ENCODE measurements at places on chromosomes 3 and 15.

GRCh38 chr15:84840741-84841429 lies 23.7 kb downstream of the ALPK3 start:
- DNase-seq = no peak

DNA sequence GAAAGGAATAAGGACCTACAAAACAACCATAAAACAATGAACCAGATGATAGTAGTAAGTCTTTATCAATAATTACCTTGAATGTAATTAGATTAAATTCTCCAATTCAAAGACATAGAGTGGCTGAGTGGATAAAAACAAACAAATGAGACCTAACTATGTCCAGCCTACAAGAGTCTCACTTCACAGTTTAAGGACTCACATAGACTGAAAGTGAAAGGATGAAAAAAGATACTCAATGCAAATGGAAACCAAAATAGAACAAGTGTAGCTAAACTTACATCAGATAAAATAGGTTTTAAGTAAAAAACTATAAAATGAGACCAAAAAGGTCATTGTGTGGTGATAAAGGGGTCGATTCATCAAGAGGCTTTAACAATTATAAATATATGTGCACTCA lies 21.9 kb upstream of the NR1I2 start:
- DNase-seq = no peak

DNA sequence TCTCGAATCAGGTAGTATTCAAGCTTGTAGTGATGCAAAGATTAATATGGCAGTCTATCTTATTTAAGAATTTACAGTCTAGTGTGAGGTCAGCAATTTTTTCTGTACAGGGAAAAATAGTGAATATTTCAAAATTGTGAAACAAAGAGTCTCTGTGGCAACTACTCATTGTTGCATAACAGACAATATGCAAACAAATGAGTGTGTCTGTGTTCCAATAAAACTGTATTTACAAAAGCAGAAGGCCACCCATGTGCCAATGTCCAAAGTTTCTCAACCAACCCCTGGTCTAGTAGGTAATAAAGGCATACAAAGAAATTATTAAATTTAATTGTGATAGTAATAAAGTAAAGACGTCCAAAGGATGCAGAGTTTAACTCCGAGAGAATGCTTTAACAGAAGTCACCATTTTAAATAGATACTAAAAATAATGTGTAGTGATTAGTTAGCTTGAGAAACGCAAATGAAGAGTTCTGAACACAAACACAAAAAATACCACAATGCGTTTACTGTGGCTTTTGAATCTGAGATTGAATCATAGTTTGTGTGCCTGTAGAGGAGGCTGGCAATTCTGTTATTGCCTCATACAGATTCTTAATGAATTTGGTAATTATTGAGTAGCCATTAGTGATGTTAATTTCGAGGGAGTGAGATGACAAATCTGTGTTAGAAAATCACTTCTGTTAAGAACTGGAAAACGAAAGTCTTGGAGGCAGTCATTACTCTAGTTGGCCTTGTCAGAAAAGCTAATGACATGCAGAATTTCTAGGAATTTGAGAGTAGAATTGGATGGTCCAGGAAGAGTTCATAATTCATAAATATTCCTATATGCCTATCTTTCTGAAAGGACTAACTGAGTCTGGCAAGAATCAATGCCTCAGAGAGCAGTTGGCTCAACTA lies 48.7 kb downstream of the CADM2 start:
- no peak for DNase-seq

DNA sequence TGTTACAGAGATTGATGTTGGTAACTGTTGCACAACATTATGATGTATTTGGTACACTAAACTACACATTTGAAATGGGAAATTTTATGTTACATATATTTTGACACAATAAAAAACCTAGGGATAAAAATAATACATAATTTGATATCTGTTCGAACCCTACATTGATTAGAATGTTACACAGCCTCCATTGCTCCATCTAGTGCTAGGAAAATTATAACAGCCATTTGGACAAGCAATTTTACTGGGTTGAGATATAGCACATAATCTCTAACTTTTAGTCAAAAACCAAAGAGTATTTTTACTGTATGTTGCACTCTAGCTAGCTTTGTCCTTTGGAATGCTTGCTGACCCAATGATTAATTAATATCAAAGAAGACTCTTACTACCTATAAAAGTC lies 108.1 kb downstream of the LSAMP start:
- DNase-seq = no peak

DNA sequence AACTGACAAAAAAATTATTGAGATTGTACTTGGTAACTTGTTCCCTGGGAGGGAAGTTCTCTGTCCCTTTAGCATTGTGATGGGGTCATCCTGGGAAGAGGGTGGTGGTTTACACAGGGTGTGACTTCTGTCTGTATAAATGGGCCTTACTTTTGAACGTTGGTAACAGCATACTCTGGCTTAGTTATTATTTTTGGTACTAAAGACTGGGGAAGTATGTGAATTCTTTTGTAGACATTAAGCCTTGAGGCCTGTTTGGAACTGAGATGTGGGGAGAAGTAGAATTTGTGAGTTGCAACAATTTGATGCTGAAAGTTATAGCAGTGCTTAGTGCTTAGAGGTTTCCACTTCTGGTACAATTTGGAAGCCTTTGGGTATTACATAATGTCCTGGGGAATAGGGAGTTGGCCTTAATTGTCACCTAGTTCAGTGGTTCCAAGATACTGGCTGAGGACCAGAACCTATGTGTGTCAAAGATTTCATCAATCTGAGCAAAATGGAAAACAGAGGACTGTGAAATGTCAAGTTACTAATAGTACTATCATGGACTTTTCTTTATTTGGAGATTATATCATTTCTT lies 15.9 kb downstream of the TLNRD1 start:
- no peak for DNase-seq
